Forelimb muscle (tissue), 1 donor: ENCODE measurements at places on chromosomes 11 and 22.

GRCh38 chr11:71116693-71117040 lies 135.7 kb downstream of the SHANK2 start:
- no peak for DNase-seq

- no peak for DNase-seq
These were observed 979.7 kb downstream of the NTM start for GRCh38 chr11:132349811-132350733.

DNA sequence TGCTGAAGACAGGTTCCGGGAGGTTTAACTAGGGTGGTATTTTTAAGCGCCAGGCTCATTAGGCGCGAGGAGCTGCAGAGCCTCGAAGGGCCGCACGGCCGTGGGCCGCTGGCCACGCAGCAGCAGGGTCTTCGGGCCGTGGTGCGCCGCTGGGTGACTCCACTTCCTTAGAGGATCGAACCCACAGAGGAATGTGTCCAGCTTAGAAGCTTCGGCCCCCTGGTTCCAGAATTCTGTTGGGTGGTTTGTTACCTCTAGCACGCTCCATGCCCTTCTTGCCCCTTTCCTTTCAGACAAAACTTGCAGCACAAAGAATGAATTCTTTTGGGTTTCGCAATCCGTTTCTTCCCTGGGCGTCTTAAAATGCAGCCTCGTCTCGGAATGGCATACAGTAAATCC lies 773 bp upstream of the PATL1 start:
- DNase-seq, result no peak

GRCh38 chr22:28222976-28223745 lies 304.1 kb upstream of the PITPNB start:
- DNase-seq, result no peak

GRCh38 chr22:48256041-48256739 lies 1493.7 kb downstream of the TBC1D22A start:
- DNase-seq, result no peak

DNA sequence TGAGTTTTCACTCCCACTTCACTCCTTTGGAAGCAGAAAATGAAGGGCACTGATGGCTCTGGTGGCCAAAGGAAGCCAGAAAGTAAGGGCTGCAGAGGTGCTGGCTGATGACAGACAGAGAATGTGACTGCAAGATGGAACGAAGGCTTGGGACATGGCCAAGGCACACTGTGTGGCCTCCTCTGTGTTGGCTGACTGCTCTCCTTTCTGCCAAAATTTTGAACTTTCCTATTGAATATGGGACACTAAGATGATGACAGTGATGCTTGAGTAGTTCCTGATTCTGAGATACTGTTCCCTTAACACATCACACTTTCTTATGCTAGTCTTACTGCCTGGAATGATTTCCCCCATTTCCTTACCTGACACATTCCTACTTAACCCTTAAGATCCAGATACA lies 156.4 kb downstream of the SWAP70 start:
- no peak for DNase-seq

DNA sequence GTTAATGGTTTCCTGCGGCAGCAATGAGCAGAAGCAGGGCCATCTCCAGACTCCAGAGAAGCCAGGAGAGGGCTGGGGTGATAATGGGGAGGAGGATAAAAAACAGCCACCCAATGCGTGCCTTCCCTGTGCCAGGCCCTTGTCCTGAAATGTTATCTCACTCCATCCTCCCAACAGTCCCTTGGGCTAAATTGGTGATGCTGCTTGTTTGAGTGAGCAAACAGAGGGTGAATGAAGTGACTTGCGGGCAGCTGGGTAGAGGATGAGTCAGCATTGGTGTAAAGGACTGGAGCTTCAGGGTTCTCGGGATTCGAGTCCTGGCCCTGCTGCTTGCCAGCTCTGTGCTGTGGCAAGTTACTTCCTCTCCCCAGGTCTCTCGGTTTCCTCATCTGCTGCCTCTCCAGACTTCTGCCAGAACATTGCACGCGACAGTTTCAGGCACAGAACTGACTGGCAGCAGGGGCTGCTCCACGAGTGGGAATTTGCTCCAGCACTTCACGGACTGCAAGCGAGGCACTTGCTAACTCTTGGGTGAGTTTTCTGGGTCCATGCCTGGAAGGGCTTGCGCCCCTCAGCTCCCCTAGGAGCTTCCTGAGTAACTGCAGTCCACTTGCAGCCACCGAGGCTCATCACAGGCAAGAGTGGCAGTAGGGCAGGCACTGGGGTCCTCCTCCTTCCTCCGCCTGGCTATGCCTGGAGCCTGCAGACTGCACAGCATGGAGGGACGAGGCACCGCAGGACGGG lies at the start of gene P2RY6:
TSS of gene P2RY6 (plus strand) at position 403 of the 744 bp plus-strand sequence. CDS start 24,181 bp downstream, outside the sequence.
- no peak for DNase-seq

GRCh38 chr11:96095884-96096303 lies 172.0 kb upstream of the MTMR2 start:
- DNase-seq, result no peak

DNA sequence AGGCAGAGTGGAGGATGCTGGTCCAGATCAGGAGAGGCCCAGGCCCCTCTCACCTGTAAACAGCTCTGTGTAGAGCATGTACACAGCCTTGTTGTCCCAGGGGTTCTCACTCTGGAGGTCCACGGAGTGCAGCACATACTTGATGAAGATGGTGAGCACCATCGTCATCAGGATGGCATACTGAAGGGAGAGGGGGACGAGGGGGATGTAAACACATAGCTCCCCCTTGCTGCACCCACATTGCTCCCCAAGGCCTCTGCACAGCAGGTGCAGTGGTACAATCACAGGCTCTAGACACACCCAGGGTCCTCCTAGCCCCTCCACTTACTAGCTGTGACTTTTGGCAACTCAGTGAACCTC lies 2.9 kb downstream of the SYVN1 start:
- no peak for DNase-seq

DNA sequence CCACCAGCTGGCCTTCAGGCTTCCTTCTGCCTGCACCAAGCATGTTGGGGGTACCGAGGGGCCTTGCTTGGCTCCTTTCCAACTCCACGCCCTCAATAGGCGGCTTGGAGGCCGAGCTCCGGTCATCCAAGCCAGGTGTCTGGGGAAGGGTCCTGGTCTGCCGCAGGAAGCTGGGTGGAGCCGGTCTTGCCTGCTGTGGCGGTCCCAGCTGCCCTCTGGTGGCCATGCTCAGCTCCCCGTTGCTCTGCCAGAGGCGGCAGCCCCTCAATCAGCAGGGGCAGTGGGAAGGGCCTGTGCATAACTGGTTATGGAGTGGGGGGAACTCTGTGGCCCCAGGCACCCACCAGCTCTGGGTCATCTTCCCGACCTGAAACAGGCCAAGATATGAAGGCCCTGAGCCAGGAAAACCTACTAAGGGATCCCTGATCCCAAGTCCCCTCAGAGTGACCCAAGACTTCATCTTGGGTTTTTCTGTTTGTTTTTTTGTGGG lies 3.2 kb downstream of the ARVCF start:
- DNase-seq, result no peak

DNA sequence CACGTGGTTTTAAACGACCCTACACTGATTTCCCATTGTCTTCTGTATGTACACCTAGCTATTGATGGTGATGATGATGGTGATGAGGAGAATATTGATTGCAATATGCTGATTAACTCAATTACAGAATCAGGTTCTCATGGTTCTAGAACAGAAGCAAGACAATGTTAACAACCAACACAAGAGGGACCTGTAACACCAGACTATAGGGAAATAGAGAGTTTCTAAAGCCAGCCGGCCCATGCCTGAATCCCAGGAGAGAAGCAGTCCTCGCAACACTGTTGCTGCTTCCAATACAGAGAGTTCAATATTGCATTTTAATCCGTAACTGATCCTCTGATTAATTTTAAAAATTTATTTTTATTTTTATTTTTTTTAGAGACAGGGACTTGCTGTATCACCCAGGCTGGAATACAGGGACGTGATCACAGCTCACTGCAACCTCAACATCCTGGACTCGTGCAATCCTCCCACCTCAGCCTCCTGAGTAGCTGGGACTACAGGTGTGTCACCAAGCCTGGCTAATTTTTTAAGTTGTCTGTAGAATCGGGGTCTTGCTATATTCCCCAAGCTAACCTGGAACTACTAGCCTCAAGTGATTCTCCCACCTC lies 22.2 kb upstream of the UBASH3B start:
- peak; percentile 19 for DNase-seq

- DNase-seq, result no peak
These were observed 2.5 kb downstream of the ROBO3 start for GRCh38 chr11:124867700-124868099.

DNA sequence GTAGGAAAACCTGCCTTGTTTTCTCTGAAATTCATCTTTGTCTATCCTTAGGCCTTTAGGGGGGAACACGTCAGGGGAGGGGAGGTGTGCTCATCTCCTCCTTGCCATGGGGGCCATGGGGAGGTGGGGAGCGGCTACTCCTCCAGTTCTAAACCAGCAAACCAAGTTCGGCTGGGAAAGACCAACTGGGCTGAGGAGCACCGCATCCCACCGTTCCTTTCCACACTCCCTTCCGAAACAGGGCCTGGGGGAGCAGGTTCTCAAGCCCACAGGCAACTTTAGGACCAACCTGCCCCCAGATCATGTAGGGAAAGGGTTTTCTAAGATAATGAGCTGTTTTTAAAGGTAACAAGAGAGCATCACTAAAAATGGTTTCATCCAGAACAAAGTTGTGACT lies 77.5 kb upstream of the PITPNB start:
- no peak for DNase-seq

GRCh38 chr11:66324664-66325063 lies 7.8 kb upstream of the CD248 start:
- DNase-seq, result no peak

DNA sequence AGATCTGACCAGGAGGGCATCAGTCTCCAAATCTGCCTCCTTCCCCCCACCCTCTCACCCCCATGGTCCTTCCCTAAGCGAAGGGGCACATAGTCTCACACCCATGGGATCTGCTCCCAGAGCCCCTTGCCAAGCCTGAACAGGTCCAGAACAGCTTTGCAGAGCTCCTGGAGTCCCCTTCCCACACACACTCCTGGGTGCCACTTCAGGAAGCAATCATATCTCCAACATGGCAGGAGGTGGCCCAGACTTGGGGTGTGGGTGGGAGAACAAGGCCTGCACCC lies 63.0 kb downstream of the MICAL3 start:
- no peak for DNase-seq

GRCh38 chr22:49297871-49298721 lies 529.6 kb downstream of the BRD1 start:
- no peak for DNase-seq

- no peak for DNase-seq
These were observed 23.7 kb downstream of the SCN4B start for GRCh38 chr11:118128721-118129470.

DNA sequence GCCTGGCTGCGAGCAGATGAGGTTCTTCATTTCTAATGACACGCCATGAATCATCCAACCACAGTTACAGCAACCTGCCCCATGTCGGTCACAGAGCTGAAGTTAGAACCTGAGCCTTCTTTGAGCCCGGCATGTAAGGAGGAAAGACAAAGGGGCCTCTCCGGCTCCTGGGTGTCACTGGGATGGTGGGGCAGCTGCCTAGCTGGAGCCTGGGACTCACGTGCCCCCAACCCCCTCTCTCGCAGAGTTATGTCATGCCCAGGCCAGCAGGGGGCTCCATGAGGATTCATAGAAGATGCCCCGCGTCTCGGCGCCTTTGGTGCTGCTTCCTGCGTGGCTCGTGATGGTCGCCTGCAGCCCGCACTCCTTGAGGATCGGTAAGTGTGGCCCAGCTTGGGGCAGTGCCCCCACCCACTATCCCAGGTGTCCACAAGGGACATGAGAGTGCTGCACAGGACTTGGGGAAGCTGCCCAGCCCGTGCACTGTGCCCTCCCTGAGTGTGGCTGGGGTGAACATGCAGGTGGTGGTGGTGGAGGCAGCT lies 148.5 kb downstream of the GRIK4 start:
- DNase-seq, result no peak

DNA sequence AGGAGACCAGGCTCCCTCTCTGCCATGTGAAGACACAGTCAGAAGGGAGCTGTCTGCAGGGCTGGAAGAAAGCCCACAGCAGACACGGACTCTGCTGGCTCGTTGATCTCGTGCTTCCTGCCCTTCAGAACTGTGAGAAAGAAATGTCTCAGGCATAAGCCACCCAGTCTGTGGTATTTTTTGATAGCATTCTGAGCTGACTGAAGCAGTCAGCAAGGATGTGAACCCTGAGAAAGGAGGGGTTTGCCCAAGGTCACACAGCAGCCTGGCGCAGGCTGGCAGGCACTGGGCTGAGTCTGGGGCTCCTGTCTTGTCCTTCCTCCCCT lies 255.1 kb upstream of the B3GAT1 start:
- no peak for DNase-seq

DNA sequence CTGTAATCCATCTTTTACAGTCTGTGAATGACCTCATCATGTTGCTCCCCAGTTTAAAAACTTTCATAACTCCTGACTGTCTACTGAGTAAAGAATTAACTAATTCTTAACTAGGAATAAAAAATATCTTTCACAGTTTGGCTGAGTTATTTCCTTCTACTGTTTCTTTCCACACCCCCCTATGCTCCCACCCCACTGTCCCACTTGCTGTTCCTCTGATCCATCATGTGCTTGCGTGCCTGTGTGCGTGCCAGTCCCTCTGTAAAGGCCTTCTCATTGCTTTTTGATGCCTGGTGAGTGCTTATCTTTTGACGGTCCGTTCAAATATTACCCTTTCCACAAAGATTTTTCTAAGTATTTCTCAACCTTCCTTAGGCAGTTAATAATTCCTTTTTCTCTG lies 55.6 kb downstream of the ATG16L2 start:
- no peak for DNase-seq

GRCh38 chr11:4064278-4064955 lies 30.2 kb upstream of the RRM1 start:
- no peak for DNase-seq

DNA sequence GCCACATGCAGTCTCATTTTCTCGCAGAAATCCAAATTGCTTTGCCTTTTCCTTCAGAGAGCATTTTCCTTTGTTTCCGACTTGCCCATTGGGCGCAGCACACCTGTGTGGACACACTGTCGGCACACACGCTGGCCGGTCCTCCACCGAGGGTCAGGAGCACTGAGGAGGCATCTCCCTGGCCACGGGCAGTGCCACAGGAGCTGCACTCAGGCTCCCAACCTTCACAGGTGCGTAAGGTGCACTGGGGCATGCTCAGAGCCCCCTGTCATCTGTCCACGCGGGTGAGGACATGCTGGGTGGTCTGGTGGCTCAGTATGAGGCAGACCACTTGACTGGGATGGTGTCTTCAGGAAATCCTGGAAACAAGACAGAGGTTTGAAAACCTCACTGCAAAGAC lies 779.1 kb downstream of the BRD1 start:
- no peak for DNase-seq

- peak; percentile 60 for DNase-seq
These were observed 37.6 kb downstream of the LIF start for GRCh38 chr22:30208631-30209603.

DNA sequence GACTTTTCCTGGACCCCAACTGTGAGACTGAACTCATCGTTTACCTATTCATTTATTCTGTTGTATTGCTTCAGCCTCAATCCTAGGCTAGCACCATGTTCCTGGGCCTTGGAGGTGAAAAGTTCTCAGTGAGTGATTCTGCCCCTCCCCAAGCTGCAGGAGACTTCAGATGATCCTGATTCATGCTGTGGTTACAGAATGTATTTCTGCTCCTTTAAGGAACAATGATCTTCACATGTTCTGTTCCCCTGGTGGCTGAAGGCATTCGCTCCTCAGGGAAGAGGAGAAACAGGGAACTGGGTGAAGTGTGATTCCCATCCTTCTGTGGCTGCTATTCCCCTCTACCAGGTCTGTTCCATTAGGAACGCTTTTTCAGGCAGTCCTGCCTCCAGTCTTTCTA lies 2.4 kb downstream of the OR52E1 start:
- DNase-seq, result no peak
